ENCODE measurements at places on chromosomes 13 and 19.

GRCh38 chr13:26458196-26458749, 99.2 kb upstream of the WASF3 start:
- no peak overlapping the region for H3K4me3 ChIP-seq
- H3K36me3 ChIP-seq: no peaks in the 10 kb centered on the region
- no peaks in the 10 kb centered on the region for H3K4me1 ChIP-seq
- H3K27me3 ChIP-seq: peaks cover 7% of the 10 kb centered on the region
- H3K27ac ChIP-seq: no peak overlapping the region

GRCh38 chr19:329876-330275, 14.7 kb downstream of the MIER2 start:
- no peak overlapping the region for H3K4me3 ChIP-seq
- H3K27me3 ChIP-seq: no peaks in the 10 kb centered on the region
- DNase-seq: no peak
- H3K4me1 ChIP-seq: no peaks in the 10 kb centered on the region
- H3K27ac ChIP-seq: no peak overlapping the region

GRCh38 chr19:44924243-44924725, 9.9 kb downstream of the APOC1 start:
- H3K27ac ChIP-seq: no peak overlapping the region
- DNase-seq: no peak
- H3K36me3 ChIP-seq: no peaks in the 10 kb centered on the region

DNA sequence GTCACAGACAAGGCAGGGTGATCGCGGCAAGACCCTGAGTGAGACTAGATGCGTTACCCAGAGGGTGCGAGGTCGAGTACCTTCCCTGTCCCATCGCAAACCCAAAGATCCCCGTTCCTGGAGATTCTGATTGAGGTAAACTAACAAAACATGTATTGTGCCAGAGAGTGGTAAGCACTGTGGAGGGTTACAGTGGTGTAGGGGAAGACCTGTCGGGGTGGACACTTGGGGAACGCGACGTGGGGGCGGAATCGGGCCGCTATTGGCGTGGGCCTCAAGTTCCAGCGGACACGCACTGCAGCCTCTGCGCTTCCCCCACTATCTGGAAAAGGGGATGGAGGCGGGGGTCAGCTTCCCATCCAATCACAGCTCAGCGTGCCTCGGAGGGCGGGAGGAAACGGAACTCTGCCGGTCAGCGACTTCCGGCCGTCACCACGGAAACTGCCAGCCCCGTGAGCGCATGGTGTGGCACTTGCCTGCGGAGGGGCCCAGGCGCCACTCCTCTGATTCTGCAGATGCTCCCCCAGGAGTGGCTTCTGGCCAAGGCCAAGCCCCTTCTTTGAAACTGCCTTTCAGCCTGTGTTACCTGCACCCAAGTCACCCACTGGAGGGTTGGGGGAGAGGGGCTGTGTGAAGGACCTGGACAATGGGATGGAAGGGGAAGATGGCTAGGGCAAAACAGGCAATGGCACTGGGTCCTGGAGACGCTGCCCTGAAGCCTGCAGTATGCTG, 1.0 kb upstream of the UBE2M start:
- no peaks in the 10 kb centered on the region for H3K27me3 ChIP-seq
- H3K4me3 ChIP-seq: peak overlapping the region; percentile 96
- peak; percentile 91 for DNase-seq

GRCh38 chr13:65456150-65456912, 1773.8 kb downstream of the PCDH9 start:
- no peak overlapping the region for H3K27ac ChIP-seq
- H3K27me3 ChIP-seq: no peaks in the 10 kb centered on the region
- H3K4me1 ChIP-seq: no peaks in the 10 kb centered on the region
- DNase-seq: no peak

DNA sequence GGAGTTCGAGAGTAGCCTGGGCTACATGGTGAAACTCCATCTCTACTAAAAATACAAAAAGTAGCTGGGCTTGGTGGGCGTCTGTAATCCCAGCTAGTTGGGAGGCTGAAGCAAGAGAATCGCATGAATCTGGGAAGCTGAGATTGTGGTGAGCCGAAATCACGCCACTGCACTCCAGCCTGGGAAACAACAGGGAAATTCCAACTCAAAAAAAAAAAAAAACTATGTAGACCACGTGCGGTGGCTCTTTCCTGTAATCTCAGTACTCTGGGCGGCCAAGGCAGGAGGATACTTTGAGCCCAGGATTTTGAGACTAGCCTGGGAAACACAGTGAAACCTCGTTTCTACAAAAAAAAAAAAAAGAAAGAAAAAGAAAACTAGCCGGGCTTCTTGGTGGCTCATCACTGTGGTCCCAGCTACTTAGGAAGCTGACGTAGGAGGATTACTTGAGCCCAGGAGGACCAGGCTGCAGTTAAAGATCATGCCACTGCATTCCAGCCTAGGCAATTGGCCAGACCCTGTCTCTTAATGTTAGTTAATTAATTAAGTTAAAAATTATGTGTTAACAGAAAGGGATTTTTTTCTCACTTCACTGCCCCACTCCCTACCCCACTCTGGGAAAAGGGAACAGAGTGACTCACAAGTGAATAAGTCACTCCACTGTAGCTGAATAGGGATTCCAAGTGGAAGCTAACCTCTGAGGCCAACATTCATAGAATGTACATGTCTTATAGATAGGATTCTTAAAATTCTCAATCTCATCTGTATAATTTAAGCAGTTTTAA, 2.2 kb downstream of the ZNF83 start:
- H3K36me3 ChIP-seq: peaks cover 58% of the 10 kb centered on the region
- H3K4me3 ChIP-seq: no peak overlapping the region
- H3K27me3 ChIP-seq: no peaks in the 10 kb centered on the region
- DNase-seq: no peak
- H3K4me1 ChIP-seq: peaks cover 11% of the 10 kb centered on the region

- peaks cover 33% of the 10 kb centered on the region for H3K4me1 ChIP-seq
- H3K4me3 ChIP-seq: peak overlapping the region; percentile 68
- H3K27ac ChIP-seq: no peak overlapping the region
- peaks cover 44% of the 10 kb centered on the region for H3K27me3 ChIP-seq
Measured at GRCh38 chr19:2495651-2496316, 19.9 kb downstream of the GADD45B start.

DNA sequence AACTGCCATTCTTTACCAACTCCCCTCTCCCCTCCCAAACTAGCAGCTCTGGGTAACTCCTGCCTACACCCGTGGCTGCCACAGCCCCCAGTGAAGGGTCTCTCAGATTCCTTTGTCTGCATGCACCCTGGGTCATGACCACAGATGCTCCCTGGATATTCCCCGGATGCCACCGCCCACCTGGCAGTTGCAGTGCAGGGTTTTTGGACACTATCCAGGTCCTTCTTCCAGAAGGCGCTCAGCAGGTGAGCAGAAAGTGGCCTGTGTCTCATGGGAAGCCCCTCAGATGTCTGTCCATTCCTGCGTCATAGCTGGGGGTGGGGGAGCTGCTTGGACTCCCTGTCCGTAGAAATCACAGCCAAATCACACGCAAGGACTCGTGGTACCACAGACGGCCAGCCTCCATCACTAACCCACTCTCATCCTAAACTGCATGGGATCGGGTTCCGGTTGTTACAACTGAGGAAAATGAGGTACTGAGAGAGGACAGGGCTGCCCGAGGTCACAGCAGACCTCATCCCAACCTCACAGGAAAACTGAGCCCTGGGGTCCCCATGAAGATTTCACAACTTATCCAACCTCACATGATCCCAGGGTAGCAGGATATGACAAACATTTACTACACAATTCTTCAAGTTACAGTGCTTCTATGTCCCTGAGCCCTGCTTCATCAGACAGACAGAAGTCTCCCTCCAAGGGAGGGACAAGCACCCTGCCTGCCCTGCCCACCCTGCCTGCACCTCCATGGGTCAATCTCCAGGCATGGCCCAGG, 38.6 kb downstream of the ELL start:
- H3K36me3 ChIP-seq: peaks cover 5% of the 10 kb centered on the region
- no peaks in the 10 kb centered on the region for H3K27me3 ChIP-seq
- no peak overlapping the region for H3K4me3 ChIP-seq
- H3K27ac ChIP-seq: peak overlapping the region; percentile 14
- peaks cover 58% of the 10 kb centered on the region for H3K4me1 ChIP-seq
- no peak for DNase-seq

DNA sequence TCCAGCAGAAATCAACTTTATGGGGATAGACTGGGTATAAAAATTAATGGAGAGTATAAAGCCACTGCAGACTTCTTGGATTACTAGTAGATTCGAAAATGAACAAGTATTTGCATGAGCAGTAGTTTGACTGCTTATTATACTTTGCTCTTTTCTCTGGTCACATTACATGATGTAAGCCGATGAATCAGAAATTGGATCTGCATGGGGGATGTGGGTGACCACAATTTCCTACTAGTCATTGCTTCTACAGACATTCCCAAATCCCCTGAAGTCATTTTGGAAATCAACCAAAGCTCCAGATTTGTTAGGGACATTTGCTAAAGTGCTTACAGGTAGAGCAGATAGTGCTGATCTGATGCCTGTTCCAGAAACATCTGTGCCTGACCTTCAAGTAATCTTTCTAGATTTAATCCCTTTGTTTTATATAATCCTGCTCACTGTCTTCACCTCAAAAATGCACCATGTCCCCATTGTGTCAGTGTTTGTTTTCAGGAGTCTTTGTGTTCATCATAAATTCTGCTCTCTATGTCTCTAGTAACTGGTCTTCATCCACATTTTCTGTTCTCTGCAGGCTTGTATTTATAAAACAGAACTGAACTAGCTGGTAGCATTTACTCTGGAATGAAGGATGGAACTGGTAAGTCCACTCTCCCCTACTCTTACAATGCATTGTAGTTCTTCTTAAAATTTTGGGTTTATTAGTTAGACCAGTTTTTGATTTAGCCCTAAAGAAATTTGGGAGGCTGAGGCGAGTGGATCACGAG, 201.5 kb upstream of the CSNK1A1L start:
- no peak overlapping the region for H3K27ac ChIP-seq
- no peaks in the 10 kb centered on the region for H3K4me1 ChIP-seq
- DNase-seq: no peak
- no peaks in the 10 kb centered on the region for H3K27me3 ChIP-seq
- no peaks in the 10 kb centered on the region for H3K36me3 ChIP-seq

DNA sequence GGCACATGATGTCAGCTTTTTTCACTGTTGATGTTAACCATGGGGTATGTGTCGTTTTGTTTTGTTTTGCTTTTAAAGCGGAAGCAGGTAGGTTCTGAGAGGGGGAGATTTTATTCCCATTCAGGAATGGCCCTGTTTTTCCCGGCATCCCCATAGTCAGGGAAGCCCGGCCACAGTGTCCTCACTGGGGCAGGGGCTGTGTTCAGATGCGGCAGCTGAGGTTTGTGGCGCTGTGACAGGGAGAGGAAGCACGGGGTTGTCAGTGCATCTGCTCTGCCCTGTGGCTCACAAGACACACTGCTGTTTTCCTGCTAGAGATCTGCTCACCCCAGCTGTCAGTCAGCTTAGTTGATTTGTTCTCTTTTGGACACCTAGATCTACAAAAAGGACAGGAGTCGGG, 27.6 kb downstream of the ANKRD27 start:
- H3K27ac ChIP-seq: no peak overlapping the region
- H3K4me1 ChIP-seq: peaks cover 18% of the 10 kb centered on the region
- H3K36me3 ChIP-seq: peaks cover 37% of the 10 kb centered on the region
- DNase-seq: no peak

- no peaks in the 10 kb centered on the region for H3K36me3 ChIP-seq
- peaks cover 13% of the 10 kb centered on the region for H3K4me1 ChIP-seq
- no peak overlapping the region for H3K27ac ChIP-seq
- no peak for DNase-seq
Measured at GRCh38 chr13:23610966-23611491, 40.8 kb downstream of the TNFRSF19 start.

DNA sequence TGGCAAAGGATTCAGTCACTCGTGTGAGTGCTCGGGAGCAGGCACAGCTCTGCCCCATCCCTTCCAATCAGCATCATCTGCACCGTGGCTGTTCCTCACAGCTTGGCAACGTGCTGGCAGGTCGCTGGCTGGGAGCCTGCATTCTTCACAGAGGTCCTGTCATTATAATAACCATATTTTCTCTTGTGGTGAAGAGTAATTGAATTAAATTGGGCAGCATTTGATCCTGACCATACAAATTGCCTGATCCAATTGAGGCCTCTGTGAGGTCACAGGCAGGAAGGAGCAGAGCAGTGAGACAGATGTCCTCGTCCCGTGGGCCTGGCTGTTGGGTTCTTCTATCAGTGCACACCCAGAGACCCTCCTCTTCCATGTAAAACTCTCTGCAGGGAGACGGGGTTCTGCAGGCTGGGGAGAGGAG, 407.8 kb downstream of the COG6 start:
- H3K36me3 ChIP-seq: no peaks in the 10 kb centered on the region
- H3K27me3 ChIP-seq: no peaks in the 10 kb centered on the region
- no peak for DNase-seq
- peaks cover 35% of the 10 kb centered on the region for H3K4me1 ChIP-seq
- no peak overlapping the region for H3K27ac ChIP-seq

DNA sequence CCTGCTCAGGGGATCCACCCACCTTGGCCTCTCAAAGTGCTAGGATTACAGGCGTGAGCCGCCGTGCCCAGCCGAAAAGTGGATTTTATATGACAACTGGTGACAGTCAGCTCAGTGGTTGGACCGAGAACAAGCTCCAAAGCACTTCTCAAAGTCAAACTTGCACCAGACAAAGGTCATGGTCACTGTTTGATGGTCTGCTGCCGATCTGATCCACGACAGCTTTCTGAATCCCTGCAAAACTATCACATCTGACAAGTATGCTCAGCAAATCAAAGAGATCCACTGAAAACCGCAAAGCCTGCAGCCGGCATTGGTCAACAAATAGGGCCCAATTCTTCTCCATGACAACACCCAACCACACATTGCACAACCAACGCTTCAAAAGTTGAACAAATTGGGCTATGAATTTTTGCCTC, 21.6 kb upstream of the NAA16 start:
- peaks cover 5% of the 10 kb centered on the region for H3K4me1 ChIP-seq
- no peak overlapping the region for H3K4me3 ChIP-seq

GRCh38 chr13:32969516-32969941, 46.7 kb upstream of the KL start:
- peaks cover 2% of the 10 kb centered on the region for H3K27me3 ChIP-seq
- peaks cover 5% of the 10 kb centered on the region for H3K4me1 ChIP-seq
- H3K27ac ChIP-seq: no peak overlapping the region
- no peaks in the 10 kb centered on the region for H3K36me3 ChIP-seq
- no peak overlapping the region for H3K4me3 ChIP-seq

- no peak for DNase-seq
- H3K27ac ChIP-seq: no peak overlapping the region
- peaks cover 13% of the 10 kb centered on the region for H3K4me1 ChIP-seq
Measured at GRCh38 chr19:45931055-45931454, 16.5 kb upstream of the NANOS2 start.

- H3K36me3 ChIP-seq: peaks cover 66% of the 10 kb centered on the region
- H3K27ac ChIP-seq: peak overlapping the region; percentile 88
- peak; percentile 75 for DNase-seq
- peaks cover 50% of the 10 kb centered on the region for H3K4me1 ChIP-seq
- peak overlapping the region; percentile 92 for H3K4me3 ChIP-seq
Measured at GRCh38 chr19:4913996-4914735, 4.9 kb downstream of the UHRF1 start.

GRCh38 chr13:74886502-74886901, 595.5 kb downstream of the TBC1D4 start:
- H3K27ac ChIP-seq: no peak overlapping the region
- no peaks in the 10 kb centered on the region for H3K36me3 ChIP-seq
- no peak for DNase-seq
- H3K27me3 ChIP-seq: no peaks in the 10 kb centered on the region
- H3K4me1 ChIP-seq: no peaks in the 10 kb centered on the region

- H3K4me1 ChIP-seq: no peaks in the 10 kb centered on the region
- no peak overlapping the region for H3K4me3 ChIP-seq
- DNase-seq: no peak
- no peaks in the 10 kb centered on the region for H3K36me3 ChIP-seq
- H3K27me3 ChIP-seq: peaks cover 32% of the 10 kb centered on the region
- no peak overlapping the region for H3K27ac ChIP-seq
Measured at GRCh38 chr19:41083516-41083915, 4.7 kb upstream of the CYP2A13 start.

Data from activated CD4-positive, alpha-beta T cell treated with anti-CD3 and anti-CD28 coated beads, Interleukin-2, amount 10 ng/mL, durations not matched to agents 24 days and 14 days (primary cell).